ENCODE measurements at places on chromosomes 1 and 21.

DNA sequence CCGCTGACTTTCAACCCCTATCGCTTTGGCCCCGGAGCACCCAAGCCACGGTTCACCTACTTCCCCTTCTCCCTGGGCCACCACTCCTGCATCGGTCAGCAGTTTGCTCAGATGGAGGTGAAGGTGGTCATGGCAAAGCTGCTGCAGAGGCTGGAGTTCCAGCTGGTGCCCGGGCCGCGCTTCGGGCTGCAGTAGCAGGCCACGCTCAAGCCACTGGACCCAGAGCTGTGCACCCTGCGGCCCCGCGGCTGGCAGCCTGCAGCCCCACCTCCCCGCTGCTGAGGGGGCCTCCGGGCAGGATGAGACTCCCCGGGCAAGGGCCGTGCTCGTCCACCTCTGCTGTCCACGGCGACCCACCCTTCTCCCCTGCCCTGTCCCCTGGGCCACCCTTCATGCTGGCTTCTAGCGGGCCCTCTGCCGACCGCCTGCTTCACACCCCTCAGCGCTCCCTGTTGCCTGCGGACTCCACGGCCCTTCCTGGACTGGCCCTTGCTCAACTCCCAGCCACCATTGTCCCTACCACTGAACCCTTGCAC is 92.2 kb upstream of the TRABD2B start:
- no peak for DNase-seq

- no peak for DNase-seq
Observed at GRCh38 chr1:221182791-221183533, 303.7 kb downstream of the HLX start.

- DNase-seq = no peak
Observed at GRCh38 chr1:53944469-53945182, 873 bp downstream of the IFT25 start.

- no peak for DNase-seq
Observed at GRCh38 chr1:29547300-29547699, 311.0 kb downstream of the PTPRU start.

DNA sequence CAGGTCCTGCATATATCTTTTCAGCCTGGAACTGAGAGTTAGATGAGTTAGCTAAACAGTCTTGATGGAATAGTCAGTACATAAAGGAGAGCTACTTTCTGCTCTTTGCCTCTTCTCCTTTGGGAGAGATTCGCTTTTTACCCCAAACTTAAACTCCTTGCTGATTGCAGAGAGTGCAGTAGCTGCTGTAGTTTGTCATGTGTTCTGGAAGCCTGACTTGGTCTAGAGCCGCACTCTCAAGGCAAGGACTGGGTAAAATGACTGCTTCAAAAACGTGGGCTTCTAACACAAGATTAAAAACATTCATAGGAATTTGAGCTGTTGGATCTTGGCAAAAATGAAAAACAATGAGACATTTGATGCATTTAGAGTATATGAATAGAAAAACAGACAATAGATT is 351.6 kb downstream of the RYR2 start:
- no peak for DNase-seq

DNA sequence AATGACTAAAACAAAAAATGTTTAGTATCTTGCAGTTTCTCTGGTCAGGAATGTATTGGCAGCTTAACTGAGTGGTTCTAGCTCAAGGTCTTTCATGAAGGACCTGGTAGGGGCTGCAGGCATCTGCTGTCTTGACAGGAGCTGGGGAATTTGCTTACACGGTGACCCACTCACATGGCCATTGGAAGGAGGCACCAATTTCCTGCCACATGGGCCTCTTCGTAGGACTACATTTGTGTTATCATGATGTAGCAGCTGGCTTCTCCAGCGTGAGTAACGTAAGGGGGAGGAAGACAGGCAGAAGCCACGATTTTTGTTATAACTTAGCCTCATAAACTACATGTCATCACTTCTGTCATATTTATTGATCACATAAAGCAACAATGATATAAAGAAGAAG is 376.3 kb downstream of the AMY1C start:
- DNase-seq = no peak

DNA sequence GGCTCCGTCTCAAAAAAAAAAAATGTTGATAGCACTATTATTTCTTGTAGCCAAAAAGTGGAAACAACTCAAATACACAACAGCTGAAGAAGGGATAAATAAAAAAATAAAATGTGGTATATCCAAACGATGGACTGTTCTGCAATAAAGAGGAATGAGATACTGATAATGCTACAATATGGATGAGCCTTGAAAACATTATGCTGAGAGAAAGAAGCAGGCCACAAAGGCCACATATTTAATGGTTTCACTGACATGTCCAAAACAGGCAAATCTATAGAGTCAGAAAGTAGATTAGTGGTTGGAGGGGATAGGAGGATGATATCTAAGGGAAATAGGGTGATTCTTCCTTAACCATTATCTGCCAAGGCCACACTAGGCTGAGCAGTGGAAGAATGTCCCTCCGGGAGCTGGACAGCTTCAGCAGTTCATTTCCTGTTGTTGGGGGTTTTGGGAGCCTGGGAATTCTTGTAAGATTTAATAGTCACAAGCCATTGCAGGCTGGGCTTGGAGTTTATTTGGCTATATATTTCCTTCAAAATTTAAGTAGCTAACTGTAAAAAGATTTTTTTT is 53.5 kb downstream of the ST3GAL3 start:
- DNase-seq = no peak

DNA sequence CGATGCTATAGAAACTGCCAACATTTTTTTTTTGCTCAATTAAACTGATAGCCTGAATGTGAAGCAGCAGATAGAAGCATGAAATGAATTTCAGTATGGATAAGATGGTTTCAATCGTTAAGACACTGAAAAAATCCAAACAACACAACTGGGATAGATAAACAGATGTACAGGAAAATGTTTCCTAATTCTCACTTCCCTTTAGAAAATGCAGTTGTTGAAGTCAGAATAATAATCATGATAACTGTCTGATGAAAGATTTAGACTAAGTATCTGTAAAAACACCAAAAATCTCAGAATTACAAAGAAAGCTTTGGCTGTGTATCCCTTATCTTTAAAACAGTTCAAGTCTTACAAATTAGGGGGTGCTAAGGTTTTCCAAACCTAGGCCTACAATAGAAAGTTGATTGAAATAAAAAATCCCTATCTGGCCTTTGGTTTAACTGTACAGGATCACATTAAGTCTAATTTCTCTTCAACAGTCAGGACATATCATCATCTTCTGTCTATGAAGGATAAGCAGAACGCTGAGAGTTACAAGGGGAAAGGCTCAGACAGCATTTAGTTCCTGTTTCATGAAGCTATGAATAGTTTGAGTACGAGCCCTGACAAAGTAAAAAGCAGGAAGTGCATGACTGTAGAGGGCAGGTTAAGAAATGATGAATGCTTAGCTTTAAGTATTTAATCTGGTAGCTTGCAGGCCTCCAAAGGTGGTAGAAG is 203.2 kb downstream of the APP start:
- no peak for DNase-seq

DNA sequence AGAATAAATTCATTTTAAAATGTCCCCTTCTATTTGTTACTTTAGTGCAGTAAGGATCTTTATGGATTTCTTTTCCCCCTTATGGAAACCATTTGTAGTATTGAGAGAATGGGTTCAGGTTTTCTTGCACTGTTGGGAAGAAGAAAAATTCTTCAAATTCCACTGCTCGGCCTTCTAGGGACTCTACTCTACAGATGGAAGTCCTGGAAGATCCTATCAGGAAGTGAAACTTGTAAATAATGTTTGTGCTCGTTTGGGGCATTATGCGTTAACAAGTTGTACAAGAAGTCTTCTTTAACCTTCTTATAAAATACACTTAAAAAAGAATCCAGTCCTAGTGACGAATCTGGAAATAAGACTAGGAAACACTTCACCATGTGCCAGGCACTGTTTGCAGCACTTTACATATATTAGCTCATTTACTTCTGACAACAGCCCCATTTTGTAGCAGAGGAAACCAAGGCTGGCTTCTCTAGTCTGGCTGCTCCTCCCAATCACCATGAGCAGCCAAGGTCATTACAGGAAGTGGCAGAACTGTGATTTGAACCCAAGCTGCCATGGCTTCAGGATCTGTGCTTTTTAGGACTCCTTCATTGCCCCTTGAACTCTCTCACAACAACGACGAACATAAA is 11.8 kb downstream of the LRRC8D start:
- no peak for DNase-seq

- DNase-seq = no peak
Observed at GRCh38 chr21:20004367-20004766, 993.8 kb upstream of the NCAM2 start.

- DNase-seq = no peak
Observed at GRCh38 chr1:54542962-54543539, 5.0 kb upstream of the ACOT11 start.

DNA sequence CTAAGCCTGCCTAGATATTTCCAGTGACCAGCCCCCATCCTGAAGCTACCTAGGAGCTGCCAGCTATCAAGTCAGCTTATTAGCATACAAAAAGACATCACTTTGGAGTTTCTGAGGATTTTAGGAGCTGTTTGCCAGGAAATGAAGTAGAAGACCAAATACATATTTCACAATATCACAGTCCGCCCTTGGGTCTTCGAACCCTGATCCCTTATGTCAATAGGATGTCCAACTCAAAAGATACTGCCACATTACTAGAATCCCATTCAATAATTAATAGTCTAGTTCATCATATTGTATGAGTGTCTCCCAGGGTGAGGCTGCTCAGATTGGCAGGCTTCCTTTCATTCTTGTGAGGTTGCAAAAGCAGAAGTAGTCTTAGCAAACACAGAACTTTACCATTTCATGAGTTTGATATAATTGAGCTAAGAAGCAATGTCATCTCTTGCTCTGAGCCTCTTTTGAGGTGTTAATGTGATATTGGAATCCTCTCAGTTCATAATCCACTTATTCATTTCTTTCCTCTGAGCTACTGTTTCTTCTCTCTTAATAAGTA is 13.6 kb downstream of the IPO9 start:
- DNase-seq = no peak

GRCh38 chr1:58885998-58886397 is 102.2 kb upstream of the JUN start:
- DNase-seq = no peak

GRCh38 chr1:30186586-30186985 is 536.8 kb downstream of the MATN1 start:
- peak; percentile 23 for DNase-seq

- DNase-seq = no peak
Observed at GRCh38 chr21:46118316-46119143, 20.6 kb downstream of the COL6A2 start.

- DNase-seq = no peak
Observed at GRCh38 chr21:34782506-34783360, 113.9 kb downstream of the CLIC6 start.

- DNase-seq = no peak
Observed at GRCh38 chr1:8075511-8076051, 49.5 kb upstream of the ERRFI1 start.

DNA sequence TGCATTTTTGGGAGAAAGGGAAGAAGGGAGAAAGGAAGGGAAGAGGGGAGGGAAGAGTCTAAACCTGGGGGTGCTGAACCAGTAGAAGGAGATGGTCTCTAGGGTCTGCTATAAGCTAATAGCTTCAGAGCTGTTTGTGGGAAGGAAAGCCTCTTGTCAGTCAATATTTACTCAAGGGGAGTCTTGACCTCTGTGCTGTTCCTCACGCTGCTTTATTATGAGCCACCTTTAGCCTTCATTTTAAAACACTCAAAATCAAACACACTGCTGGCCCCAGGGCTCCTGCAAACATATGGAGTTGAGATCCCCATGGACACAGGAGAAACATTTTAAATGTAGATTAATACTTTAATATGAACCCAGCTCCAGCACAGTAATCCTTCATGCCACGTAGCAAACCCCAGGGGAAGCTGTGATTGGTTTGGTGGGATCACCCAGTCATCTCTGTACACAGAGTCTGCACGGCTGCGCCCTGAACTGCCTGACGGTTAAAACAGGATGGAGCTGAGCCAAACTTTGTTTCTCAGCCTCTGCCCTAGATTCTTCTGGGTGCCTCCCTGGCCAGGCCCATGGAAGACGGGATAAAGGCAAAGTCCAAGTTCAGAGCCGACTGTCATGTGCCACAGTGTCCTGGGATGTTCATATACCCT is 40.2 kb upstream of the VWA5B1 start:
- peak; percentile 49 for DNase-seq

DNA sequence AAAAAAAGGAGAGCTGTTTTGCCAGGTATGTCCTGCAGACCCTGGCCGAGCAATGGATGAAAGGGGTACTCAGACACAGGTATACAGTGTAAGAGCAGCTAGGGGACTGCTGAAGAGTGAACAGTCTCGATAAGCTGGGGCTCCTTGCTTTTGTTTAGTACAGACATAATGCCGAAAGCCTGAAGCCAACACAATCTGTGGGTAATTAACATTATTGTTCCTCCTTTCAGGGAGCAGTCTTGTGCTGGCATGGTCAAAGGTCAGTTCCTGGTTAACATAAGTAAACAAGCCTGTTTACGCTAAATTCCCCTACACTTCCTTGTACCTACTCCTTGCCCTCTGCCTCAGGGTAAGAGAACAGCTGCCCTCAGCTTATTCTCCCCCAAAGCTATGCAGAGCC is 272.3 kb upstream of the ST6GALNAC5 start:
- no peak for DNase-seq

- DNase-seq = no peak
Observed at GRCh38 chr1:18991585-18991984, 35.1 kb upstream of the IFFO2 start.

DNA sequence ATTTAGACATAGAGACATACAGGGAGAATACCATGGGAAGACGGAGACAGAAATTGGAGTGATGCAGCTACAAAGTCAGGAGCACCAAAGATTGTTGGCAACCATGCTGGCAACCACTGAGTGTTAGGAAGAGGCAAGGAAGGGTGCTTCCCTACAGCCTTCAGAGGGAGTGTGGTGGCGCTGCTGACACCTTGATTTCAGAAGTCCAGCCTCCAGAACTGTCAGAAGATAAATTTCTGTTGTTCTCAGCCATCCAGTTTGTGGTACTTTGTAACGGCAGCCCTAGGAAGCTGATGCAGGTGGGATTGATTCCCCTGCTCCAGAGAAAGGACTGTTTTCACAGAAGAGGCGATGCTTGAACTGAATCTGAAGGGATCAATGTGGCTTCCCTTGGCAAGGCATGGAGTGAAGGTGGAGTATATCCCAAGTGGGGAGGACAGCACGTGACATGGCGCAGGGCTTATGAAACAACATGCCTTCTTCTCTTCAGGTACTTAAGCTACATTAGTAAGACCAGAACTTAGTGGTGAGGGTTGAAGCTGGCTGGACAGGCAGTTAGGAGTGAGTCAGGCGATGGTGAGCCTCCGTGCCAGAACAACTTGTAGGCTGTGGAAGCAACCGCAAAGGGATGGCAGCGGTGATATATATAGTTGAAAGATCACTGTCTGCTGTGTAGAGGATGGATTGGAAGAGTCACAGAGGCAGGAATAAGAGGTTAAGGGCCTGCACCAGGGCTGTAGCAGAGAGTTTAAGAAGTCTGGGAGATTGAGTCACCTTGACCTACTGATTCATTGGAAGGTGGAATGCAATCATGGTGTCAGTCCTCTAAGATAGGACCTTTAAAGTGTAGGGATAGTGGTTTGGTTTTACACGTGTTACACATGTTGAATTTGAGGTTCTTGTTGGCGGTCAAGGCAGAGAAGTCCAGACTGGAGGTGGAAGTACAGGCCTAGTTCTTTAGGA is 2.1 kb downstream of the LEPR start:
- no peak for DNase-seq

Measured in liver (tissue), 10 donors.